Chondrocyte (in vitro differentiated cells): ENCODE measurements at places on chromosomes 4 and X. TPM values are rescaled to one million over a fixed set of nuclear protein-coding genes. Genes with fewer than 3 reads are reported as not detected.

The FAM47A gene
- total RNA-seq: not detected in 3 replicates

The ADGRG4 gene
- 0.24 to 0.36 TPM (median 0.30 TPM) in 3 replicates for total RNA-seq

The CD99L2 gene
- total RNA-seq: 62.0 to 82.1 TPM (median 81.9 TPM) in 3 replicates

DNA sequence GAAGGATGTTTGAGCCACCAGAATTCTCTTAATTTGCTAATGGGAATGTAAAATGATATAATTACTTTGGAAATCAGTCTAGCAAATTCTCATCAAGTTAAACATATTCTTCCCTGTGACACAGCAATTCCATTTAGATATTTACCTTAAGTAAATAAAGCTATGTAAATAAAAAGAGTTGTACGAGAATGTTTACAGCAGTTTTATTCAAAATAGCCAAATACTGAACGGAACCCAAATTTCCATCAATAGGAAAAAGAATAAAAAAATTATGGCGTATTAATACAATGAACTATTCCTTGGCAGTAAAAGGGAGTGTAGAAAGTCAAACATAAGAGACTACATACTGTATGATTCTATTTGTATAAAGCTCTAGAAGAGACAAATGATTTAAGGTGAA lies 45.8 kb downstream of the CENPE start:
- DNase-seq: no peak
- no peak overlapping the region for H3K27ac ChIP-seq
- peaks cover 17% of the 10 kb centered on the region for H3K36me3 ChIP-seq
- no peaks in the 10 kb centered on the region for H3K4me1 ChIP-seq
- no peaks in the 10 kb centered on the region for H3K27me3 ChIP-seq

DNA sequence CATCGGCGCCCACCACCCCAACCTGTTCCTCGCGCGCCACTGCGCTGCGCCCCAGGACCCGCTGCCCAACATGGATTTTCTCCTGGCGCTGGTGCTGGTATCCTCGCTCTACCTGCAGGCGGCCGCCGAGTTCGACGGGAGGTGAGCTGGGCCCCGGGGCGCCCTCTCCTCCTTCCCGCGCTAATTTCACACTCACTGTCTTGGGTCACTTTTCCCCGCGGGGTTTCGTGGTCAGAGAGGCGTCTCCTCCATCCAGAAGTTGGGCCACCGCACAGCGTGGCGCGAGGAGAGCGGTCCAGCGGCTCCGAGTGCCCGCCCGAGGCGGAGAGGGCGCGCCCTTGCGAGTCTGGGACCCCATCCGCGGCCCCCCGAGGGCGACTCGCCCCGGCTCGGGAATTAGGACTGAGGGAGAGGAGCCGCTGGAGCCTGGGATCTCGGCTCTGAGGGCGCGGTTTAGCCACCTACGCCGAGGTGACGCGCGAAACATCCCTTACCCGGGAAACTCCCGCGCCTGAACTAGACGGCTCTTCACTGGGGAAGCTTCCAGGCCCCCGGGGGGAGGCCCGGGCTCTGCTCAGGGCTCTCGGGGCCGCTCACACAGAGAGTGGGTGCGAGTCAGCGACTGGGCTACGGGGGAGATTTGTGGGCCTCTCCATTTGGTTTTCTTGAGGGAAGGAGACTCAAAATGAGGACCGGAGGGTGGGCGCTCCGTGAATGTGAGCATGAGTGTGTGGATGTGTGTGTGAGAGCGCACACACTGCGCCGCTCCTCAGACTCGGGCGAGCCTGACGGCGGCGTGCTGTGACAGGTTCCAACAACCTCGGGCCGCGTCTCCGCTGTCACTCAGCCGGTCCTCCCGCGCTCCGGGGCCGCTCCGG lies 551 bp downstream of the NPNT start:
- no peak overlapping the region for H3K27ac ChIP-seq
- peak overlapping the region; percentile 71 for H3K4me3 ChIP-seq
- peak; percentile 82 for DNase-seq
- H3K27me3 ChIP-seq: peaks cover 87% of the 10 kb centered on the region
- peaks cover 12% of the 10 kb centered on the region for H3K4me1 ChIP-seq

The GYPE gene
- total RNA-seq: not detected in 3 replicates

GRCh38 chr4:1178300-1179088 lies 6.1 kb upstream of the SPON2 start:
- peaks cover 8% of the 10 kb centered on the region for H3K4me1 ChIP-seq
- no peak overlapping the region for H3K27ac ChIP-seq
- no peaks in the 10 kb centered on the region for H3K27me3 ChIP-seq
- DNase-seq: no peak
- H3K36me3 ChIP-seq: peaks cover 16% of the 10 kb centered on the region

- H3K27me3 ChIP-seq: peaks cover 1% of the 10 kb centered on the region
- H3K36me3 ChIP-seq: no peaks in the 10 kb centered on the region
These were observed 86.9 kb downstream of the EGF start for GRCh38 chr4:109999585-109999912.

The SOWAHB gene
- 2.6 to 4.8 TPM (median 4.8 TPM) in 3 replicates for total RNA-seq

The CFP gene
- total RNA-seq: 0.60 to 0.87 TPM (median 0.77 TPM) in 3 replicates

- no peak overlapping the region for H3K27ac ChIP-seq
- H3K36me3 ChIP-seq: no peaks in the 10 kb centered on the region
- H3K4me1 ChIP-seq: peaks cover 14% of the 10 kb centered on the region
These were observed 43.7 kb downstream of the SULT1E1 start for GRCh38 chr4:69816236-69816635.

DNA sequence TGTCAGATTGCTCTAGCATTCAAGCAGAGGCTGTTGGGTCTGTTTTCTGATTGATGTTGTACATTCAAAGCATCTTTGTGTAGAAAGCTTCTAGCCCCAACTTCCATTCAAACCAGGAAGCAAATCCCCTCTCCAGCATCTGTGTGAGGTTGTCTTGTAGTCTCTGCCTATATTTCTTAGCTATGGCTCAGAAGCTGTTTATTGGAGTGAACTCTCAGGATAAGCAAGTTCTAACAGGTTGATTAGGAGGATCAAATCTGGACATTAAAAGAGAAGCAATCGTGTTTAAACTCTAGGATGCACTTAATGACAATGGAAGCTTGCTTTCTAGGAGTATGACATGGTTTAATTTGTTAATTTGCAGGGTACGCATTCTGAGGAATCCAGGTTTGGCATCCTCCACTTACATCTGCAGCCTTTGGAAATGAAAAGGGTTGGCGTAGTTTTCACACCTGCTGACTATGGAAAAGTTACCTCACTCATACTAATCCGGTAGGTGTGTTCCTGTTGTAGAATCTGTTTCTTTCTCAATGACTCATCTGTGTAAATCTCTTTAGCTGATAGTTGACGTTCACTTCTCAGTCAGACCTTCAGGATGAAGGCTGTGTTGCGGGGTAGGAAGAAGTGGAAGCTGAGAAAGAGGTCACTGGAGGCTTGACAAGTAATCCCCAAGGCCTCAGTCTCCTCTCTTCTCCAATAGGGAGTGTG lies 88.0 kb upstream of the TLR2 start:
- peaks cover 20% of the 10 kb centered on the region for H3K4me1 ChIP-seq
- H3K4me3 ChIP-seq: no peak overlapping the region
- peaks cover 16% of the 10 kb centered on the region for H3K36me3 ChIP-seq
- H3K27ac ChIP-seq: no peak overlapping the region

DNA sequence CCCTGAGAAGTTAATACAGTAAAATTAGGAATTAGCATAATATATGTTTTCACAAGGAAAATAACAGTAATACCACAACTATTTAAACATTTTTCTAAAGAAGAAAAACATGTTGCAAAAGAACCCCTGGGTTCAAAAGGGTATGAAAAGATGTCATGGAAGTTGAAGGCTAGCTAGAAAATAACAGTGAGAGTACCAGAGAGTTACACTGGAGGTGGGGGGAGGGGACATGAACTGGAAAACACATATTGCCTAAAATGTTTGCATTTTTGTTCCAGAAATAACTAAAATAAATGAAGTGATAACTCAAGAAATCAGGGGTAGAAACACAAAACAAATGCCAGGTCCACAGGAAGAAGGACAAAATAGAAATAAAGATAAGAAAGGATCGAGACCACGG lies 336.6 kb upstream of the MAD2L1 start:
- H3K4me1 ChIP-seq: no peaks in the 10 kb centered on the region
- H3K27me3 ChIP-seq: no peaks in the 10 kb centered on the region
- H3K36me3 ChIP-seq: peaks cover 4% of the 10 kb centered on the region
- no peak overlapping the region for H3K4me3 ChIP-seq

- H3K27ac ChIP-seq: no peak overlapping the region
- H3K27me3 ChIP-seq: no peaks in the 10 kb centered on the region
- DNase-seq: no peak
- H3K4me1 ChIP-seq: no peaks in the 10 kb centered on the region
These were observed 149.7 kb downstream of the ANTXR2 start for GRCh38 chr4:79923281-79923680.

DNA sequence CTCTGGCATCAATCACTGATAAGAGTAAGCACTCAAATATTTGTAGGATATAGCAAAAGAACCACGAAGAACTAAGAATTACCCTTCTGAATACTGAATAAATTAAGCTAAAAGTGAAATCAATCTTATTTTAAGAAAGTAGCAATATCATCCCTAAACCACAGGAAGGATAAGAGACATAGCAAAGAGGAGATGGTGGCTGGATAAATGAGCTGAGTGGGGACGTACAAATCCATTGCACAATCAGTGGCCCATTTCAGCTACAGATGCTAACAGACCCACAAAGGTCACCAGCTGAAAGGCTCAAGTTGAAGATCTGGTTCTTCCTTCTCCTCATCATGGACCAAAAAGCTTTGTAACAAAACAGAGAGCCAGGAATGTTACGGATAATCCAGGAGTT lies 77.1 kb downstream of the SLC9A7 start:
- no peak for DNase-seq
- H3K27ac ChIP-seq: no peak overlapping the region
- H3K4me1 ChIP-seq: peaks cover 5% of the 10 kb centered on the region
- H3K27me3 ChIP-seq: no peaks in the 10 kb centered on the region
- H3K4me3 ChIP-seq: no peak overlapping the region

The S100P gene
- total RNA-seq: 0.95 to 1.1 TPM in 2 of 3 replicates, not detected in the other

The ADGRG2 gene
- total RNA-seq: 0.15 to 0.24 TPM (median 0.21 TPM) in 3 replicates

The SPANXN4 gene
- not detected in 3 replicates for total RNA-seq

- no peak overlapping the region for H3K27ac ChIP-seq
- H3K36me3 ChIP-seq: no peaks in the 10 kb centered on the region
- no peak for DNase-seq
- H3K4me1 ChIP-seq: peaks cover 5% of the 10 kb centered on the region
These were observed 37.3 kb downstream of the ARHGAP6 start for GRCh38 chrX:11628399-11628798.

DNA sequence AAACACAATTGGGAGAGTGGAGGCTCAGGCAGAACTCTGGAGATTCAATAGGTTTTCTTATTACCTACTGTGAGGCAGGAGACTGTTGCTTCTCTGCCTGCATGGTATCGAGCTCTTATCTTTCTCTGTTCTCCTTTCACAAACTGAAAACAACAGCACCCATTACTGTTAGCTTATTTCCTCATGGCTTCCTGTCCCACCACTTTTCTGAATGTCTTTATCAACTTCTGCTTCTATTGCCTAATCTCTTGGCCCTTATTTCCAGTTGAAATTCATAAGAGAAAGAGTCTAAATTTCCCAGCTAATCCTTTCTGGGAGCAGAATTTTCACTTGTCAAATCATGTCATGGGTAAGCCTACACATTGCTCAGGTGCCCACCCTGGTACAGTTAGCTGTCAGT lies 46.8 kb upstream of the NDST3 start:
- no peaks in the 10 kb centered on the region for H3K36me3 ChIP-seq
- no peak overlapping the region for H3K27ac ChIP-seq

GRCh38 chr4:113563691-113564378 lies 197.7 kb downstream of the CAMK2D start:
- H3K27ac ChIP-seq: peak overlapping the region; percentile 28
- H3K4me1 ChIP-seq: peaks cover 41% of the 10 kb centered on the region
- H3K4me3 ChIP-seq: no peak overlapping the region
- no peaks in the 10 kb centered on the region for H3K27me3 ChIP-seq
- no peak for DNase-seq
- H3K36me3 ChIP-seq: peaks cover 3% of the 10 kb centered on the region

- H3K4me3 ChIP-seq: no peak overlapping the region
- H3K27me3 ChIP-seq: peaks cover 7% of the 10 kb centered on the region
- H3K4me1 ChIP-seq: no peaks in the 10 kb centered on the region
- no peak for DNase-seq
These were observed 118.1 kb upstream of the EMCN start for GRCh38 chr4:100635899-100636298.

The MXRA5 gene
- 26.3 to 103 TPM (median 26.4 TPM) in 3 replicates for total RNA-seq

DNA sequence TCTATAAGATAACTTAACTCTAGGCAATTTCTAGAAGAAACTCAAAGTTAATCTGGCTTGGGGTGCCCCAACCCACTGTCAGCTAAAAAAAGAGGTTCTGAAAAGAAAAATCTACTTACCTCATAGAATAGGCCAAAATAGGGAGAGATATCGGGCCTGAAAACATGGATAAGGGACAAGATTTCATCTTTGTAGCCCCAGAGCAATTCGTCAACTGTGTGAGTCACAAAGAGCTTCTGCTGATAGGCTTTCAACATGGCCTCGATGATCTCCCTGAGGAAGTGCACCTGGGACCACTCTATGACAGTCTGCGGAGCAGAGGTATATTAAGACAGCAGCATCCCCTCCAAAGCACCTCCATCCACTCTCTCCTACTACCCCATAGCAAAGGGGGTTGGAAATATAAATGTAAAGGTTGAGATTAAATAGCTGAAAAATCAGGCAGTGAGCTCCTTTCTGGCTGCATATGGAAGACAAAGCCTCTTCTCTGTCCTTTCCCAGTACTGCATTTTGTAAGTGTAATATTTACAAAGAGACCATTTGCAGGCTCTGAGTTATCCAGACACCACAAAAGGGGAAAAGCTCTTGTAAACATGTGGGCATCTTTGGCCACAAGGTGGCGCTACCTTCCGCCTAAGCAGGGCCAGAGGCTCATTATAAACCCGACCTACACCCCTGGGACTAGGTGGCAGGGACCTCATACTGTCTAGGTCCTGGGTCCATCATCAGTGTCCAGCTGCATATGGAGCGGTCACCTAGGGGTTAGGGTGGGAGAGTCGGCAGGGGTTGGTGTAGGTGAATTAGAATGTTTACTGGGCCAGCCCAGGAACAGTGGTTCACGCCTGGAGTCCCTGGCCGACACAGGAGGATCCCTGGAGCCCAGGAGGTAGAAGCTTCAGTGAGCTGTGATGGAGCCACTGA lies 31.5 kb upstream of the NUP54 start:
- H3K27ac ChIP-seq: no peak overlapping the region
- H3K4me1 ChIP-seq: peaks cover 27% of the 10 kb centered on the region
- no peak for DNase-seq
- peaks cover 7% of the 10 kb centered on the region for H3K36me3 ChIP-seq
- no peaks in the 10 kb centered on the region for H3K27me3 ChIP-seq

GRCh38 chr4:189294574-189294973 lies 646.1 kb upstream of the FRG1 start:
- H3K36me3 ChIP-seq: no peaks in the 10 kb centered on the region
- DNase-seq: no peak
- H3K4me3 ChIP-seq: no peak overlapping the region
- H3K27ac ChIP-seq: no peak overlapping the region
- H3K27me3 ChIP-seq: no peaks in the 10 kb centered on the region

The UGDH gene
- 151 to 207 TPM (median 156 TPM) in 3 replicates for total RNA-seq

GRCh38 chr4:85979276-85979675 lies 380.6 kb downstream of the MAPK10 start:
- no peak overlapping the region for H3K4me3 ChIP-seq
- no peaks in the 10 kb centered on the region for H3K4me1 ChIP-seq
- DNase-seq: no peak
- no peaks in the 10 kb centered on the region for H3K27me3 ChIP-seq
- no peak overlapping the region for H3K27ac ChIP-seq
